ENCODE measurements at places on chromosomes 11 and 22. TPM values are rescaled to one million over a fixed set of nuclear protein-coding genes. Genes with fewer than 3 reads are reported as not detected.

Gene BUD13
- total RNA-seq, result 6.1 TPM

Gene OR4S1
- total RNA-seq, result not detected

Gene LMNTD2
- 0.44 TPM for total RNA-seq

Gene GGT5
- 255 TPM for total RNA-seq

Gene MS4A6A
- total RNA-seq, result not detected

Gene TBX1
- not detected for total RNA-seq

Gene RSF1
- 35.9 TPM for total RNA-seq

Gene ACRV1
- total RNA-seq, result not detected

Gene OR8G5
- total RNA-seq, result not detected

Gene TTC36
- not detected for total RNA-seq

Gene OR5P2
- total RNA-seq, result not detected

Gene FXYD2
- total RNA-seq, result not detected

Gene SLC29A2
- not detected for total RNA-seq

Gene CYTH4
- total RNA-seq, result not detected

Gene SERPIND1
- 0.50 TPM for total RNA-seq

Gene SMC1B
- total RNA-seq, result not detected

Gene PARVA
- total RNA-seq, result 65.3 TPM

Gene TOP3B
- 12.4 TPM for total RNA-seq

Gene IL18BP
- 9.0 TPM for total RNA-seq

Gene P4HA3
- 4.6 TPM for total RNA-seq

Gene TEX54
- total RNA-seq, result not detected

Gene OR51B4
- total RNA-seq, result not detected

Gene SERPING1
- total RNA-seq, result 840 TPM

Gene ABTB2
- total RNA-seq, result 1.2 TPM

Gene HBB
- not detected for total RNA-seq

Gene KDM2A
- 31.3 TPM for total RNA-seq

Gene GDPD4
- not detected for total RNA-seq

Gene CRACR2B
- total RNA-seq, result 1.1 TPM

Gene CD3G
- not detected for total RNA-seq

Gene NTM
- 3.9 TPM for total RNA-seq

Gene MADD
- total RNA-seq, result 12.5 TPM

Gene TRIM48
- total RNA-seq, result not detected

Gene FOSL1
- 19.4 TPM for total RNA-seq

Gene LIF
- total RNA-seq, result 0.54 TPM

Gene PATZ1
- 15.7 TPM for total RNA-seq

Gene ACTN3
- total RNA-seq, result not detected

Gene CHST1
- total RNA-seq, result 83.0 TPM

Gene MTMR3
- 26.7 TPM for total RNA-seq

Gene TRIM21
- 10.6 TPM for total RNA-seq

Gene VSTM5
- not detected for total RNA-seq

Gene DCHS1
- 2.0 TPM for total RNA-seq

Gene CBLIF
- not detected for total RNA-seq

Gene NDUFA6
- 54.1 TPM for total RNA-seq

Gene TIGD3
- total RNA-seq, result not detected

Gene CADM1
- 8.7 TPM for total RNA-seq

Gene TSGA10IP
- total RNA-seq, result not detected

Gene C11orf87
- total RNA-seq, result not detected

Gene EMID1
- 0.56 TPM for total RNA-seq

Gene MAJIN
- not detected for total RNA-seq

Gene HBG2
- not detected for total RNA-seq

Gene RBMXL2
- not detected for total RNA-seq

Gene KRTAP5-10
- total RNA-seq, result not detected

Gene MISFA
- total RNA-seq, result not detected

Gene CEP126
- total RNA-seq, result 4.1 TPM

Gene FUT4
- total RNA-seq, result 5.2 TPM

Gene RAG2
- not detected for total RNA-seq

Gene TBX10
- not detected for total RNA-seq
